ENCODE measurements at places on chromosomes 7 and 10. TPM values are rescaled to one million over a fixed set of nuclear protein-coding genes. Genes with fewer than 3 reads are reported as not detected.

TCAF2 gene
- polyA plus RNA-seq = 1.2 TPM

STOX1 gene
- 2.1 TPM for polyA plus RNA-seq

COL28A1 gene
- 2.2 TPM for polyA plus RNA-seq

ZNF365 gene
- 0.88 TPM for polyA plus RNA-seq

CFAP46 gene
- polyA plus RNA-seq = 3.1 TPM

GNAT3 gene
- polyA plus RNA-seq = not detected

CABCOCO1 gene
- 11.5 TPM for polyA plus RNA-seq

ENTPD1 gene
- 15.6 TPM for polyA plus RNA-seq

COL26A1 gene
- polyA plus RNA-seq = 0.31 TPM

NUTM2E gene
- 0.85 TPM for polyA plus RNA-seq

SPDYE16 gene
- 0.14 TPM for polyA plus RNA-seq

MEOX2 gene
- polyA plus RNA-seq = 5.3 TPM

SERPINE1 gene
- polyA plus RNA-seq = 12.4 TPM

DNA sequence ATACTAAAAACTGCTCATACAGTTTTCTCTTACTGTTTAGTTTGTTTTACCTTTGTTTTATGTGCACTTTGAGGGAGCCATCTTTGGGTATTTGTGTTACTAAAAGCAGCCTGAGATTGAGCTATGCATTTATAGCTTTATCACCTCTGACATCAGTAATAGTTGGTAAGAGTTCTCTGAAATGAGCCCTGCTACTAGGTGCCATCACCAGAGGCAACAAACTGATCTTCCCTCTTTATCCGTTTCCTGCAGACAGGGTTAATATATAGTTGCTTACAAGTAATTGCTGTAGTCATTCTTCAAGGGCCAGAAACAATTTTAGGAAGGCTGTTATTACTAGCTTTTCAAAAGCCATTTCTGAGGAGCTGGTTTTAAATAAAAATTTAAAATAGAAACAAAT lies 49.1 kb downstream of the KIF20B start:
- DNase-seq = no peak

DNA sequence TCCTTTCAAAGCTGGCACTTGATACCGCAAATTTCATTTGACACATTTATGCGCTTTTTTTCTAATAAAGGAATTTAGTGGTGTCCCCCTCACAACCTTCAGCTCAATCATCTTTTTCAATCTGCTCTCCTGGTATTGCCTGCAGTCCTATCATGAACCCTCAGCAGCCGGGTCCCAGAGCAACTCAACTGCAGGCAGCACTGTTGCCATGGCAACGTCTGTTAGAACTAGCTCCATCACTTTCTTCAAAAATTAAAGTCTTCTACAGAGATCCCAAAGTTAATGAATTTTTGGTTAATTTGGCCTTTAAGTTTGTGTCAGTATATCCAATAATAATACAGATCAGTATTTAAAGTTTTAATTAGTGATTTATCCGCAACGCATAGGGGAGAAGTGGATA lies 136.1 kb upstream of the TARP start:
- DNase-seq = no peak

- DNase-seq = no peak
These were observed 30.6 kb upstream of the CNPY1 start for GRCh38 chr7:155576900-155577508.

DNA sequence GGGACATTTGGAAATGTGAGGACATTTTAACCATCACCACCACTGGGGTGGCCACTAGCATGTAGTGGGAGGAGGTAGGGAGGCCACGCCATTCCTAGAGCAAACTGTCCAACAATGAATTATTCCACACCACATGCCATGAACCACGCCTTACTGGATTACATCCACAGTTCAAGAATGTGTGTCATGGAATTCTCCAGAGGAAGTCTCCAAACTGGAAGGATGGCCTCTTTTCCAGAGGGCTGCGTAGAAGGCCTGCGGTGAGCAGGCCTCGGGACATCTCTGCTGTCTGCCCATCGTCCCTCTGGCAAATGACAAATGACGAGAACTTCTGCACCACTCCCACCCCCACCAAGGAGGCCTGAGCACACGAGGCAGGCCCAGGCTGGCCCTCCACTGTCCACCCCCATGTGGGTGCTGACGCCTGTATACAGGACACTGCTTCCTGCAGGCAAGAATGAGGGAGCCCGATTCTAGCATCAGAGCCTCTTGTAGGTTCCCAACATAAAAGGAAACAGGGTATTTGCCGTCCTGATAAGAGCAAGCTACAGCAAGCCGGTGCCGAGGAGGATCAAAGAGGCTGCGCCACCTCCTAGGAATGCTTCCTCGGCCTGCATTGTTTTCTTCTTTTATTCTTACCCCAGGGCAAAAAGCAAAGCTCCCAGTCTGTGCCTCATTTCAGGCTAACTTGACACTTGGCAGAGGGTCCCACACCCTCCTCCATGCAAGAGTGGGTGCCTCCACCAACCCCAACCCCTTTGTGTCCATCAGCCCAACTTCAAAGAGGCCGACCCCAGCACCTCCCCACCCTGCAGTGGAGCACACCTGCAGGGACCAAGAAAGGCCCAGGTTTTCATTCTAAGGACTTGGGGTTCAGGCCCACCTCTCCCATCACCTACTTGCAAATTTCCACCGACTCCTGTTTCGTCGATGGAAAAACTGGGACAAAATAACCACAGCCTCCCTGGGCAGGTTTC lies 23.9 kb downstream of the TNS3 start:
- DNase-seq = no peak

DNA sequence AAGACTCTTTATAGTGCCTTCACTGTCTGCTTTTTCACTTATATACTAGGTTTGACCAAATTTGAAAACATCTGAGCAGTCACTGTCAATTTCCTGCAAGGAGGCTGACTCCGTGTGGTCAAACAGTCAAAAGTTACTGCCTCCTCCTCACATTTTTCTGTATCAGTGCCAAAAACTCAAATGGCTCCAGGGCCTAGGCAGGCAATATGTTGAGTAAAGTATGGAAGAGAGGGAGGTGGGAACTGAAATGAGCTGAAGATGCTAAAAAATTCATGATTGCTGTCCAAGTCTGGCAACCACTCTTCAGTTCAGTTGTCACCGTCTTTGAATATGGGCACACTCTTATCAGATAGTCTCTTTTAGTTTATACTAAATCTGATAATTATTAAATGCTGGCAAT lies 551.6 kb downstream of the CCSER2 start:
- DNase-seq = peak; percentile 5

GRCh38 chr10:112526139-112526538 lies 79.1 kb downstream of the VTI1A start:
- no peak for DNase-seq

DNA sequence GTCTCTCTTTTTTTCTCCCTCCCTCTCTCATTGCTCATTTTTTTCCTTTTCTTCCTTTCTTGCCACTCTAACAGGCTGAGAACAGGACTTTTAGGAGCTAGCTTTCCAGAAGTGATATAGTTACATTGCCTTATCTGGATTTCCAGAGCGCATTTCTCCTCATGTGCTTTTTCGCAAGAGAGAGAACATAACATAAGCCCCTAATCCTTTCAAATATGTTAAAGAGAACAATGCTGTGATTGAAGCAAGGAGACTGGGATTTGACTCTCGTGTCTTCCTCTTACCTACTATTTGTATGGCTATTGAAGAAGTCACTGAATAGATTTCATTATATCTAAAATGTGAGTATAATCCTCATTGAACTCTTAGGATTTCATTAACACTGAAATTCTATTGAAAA lies 101.2 kb upstream of the PRPS1L1 start:
- DNase-seq = no peak

DNA sequence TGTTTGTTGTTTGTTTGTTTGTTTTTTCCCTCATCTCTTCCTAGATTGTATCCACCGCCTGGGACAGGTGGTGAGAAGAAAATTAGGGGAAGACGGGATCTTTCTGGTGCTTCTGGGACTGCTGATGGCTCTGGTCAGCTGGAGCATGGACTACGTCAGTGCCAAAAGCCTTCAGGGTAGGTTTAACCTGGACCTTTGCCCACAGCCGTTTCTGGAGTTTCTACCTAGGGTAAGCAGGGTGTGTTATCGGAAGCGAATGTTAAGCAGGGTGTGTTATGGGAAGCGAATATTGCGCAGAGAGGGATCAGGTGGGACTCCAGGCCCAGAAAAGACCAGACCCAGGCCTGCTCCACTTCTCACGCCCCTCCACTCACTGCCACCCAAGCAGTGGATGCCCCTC lies 4.7 kb downstream of the CLCN1 start:
- DNase-seq = no peak

GRCh38 chr10:92757066-92757710 lies 67.4 kb downstream of the HHEX start:
- peak; percentile 87 for DNase-seq

DNA sequence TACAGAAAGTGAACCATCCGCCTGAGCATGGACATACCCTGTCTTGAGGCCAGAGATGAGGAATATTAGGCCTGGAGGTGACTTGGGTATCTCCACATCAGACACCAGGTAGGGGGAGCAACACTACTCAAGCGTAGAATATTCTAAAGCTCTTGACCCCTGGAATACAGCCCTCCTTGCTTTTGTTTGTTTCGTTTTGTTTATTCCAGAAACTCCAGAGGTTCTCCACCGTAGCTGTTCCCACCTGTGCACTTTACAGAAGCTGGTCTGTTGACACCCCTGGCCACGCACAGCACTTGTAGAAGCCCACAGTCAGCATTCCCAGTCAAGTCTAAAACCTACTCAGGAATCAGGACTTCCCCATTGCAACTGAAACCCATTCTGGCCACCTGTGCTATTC lies 139.6 kb upstream of the NEBL start:
- DNase-seq = no peak

DNA sequence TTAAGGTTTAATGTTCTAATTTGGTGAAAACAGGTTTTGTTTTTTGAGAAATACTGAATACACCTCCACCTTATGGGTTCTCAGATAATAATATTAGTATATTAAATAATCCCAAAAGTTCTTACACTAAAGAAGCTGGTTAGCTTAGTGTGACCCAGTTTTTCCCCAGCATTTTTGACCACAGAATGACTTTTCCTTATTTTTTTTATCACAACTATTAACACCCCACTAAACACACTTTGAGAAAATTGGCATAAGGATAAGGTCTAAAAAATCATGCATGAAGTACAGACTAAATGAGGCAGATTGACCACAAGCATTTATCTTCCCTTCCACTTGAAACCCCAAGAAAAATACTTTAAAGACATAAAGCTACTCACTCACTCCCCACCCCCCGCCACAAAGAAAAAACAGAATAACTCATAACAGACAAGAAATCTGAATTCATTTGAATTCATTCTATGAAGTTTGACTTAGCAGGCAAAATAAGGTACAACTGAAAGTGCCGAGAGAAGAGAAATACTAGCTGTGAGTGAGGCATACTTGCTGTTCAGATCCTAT lies 49.7 kb upstream of the WNT16 start:
- no peak for DNase-seq

DNA sequence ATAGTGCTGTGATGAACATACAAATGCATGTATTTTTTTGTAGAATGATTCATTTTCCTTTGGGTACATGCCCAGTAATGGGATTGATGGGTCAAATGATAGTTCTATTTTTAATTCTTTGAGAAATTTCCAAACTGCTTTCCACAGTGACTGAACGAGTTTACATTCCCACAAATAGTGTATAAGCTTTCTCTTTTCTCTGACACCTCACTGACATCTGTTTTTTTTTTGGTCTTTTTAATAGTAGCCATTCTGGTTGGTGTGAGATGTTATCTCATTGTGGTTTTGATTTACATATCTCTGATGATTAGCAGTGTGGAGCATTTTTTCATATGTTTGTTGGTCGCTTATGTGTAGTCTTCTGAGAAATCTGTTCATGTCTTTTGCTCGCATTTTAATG lies 195.0 kb upstream of the AGK start:
- DNase-seq = peak; percentile 93

GRCh38 chr7:24709585-24710360 lies 47.5 kb downstream of the GSDME start:
- no peak for DNase-seq

GRCh38 chr10:122746408-122746807 lies 46.8 kb upstream of the C10orf120 start:
- no peak for DNase-seq

DNA sequence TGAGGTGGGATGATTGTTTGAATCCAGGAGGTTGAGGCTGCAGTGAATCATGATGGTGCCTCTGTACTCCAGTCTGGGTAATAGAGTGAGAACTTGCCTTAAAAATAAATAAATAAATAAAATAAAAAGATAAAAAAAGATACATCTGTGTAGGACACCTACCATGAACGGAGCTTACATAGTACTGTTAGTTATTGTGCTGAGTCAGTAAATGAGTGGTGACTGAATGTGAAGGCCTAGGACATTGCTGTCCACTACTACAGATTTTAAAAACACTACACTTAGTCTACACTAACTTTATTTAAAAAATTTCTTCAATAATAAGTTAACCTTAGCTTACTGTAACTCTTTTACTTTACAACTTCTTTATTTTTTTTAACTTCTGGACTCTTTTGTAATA lies 106.7 kb upstream of the ETV1 start:
- DNase-seq = no peak

GRCh38 chr7:46812101-46812675 lies 769.7 kb downstream of the TNS3 start:
- DNase-seq = peak; percentile 15

DNA sequence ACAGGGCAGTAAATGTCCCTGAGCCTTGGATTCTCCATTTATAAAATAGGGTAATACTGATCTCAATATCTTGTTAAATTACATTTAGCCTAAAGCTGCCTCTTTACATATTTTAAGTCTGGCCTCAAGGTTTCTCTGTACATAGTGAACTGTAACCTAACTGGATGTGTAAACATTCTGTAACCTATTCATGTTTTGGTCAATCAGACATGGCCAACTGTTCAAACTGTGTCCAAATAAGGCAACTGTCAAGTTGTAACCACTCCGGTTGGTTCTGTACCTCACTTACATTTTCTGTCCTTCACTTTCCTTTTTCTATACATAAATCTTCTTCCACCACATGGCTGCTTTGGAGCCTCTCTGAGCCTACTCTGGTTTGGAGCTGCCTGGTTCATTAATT lies 107.1 kb upstream of the ITGB1 start:
- DNase-seq = no peak

GRCh38 chr7:91251877-91252276 lies 12.4 kb upstream of the FZD1 start:
- no peak for DNase-seq

GRCh38 chr7:159023206-159023605 lies 121.5 kb downstream of the VIPR2 start:
- DNase-seq = no peak

GRCh38 chr10:69948261-69948660 lies 104.4 kb upstream of the MACROH2A2 start:
- peak; percentile 9 for DNase-seq

GRCh38 chr10:5860066-5860465 lies 29.6 kb downstream of the ANKRD16 start:
- DNase-seq = peak; percentile 26

Measured in lung (tissue), 17 donors.